Panc1 (cell line): ENCODE measurements at places on chromosomes 16 and 17. TPM values are rescaled to one million over a fixed set of nuclear protein-coding genes. Genes with fewer than 3 reads are reported as not detected.

The KIFC3 gene
- 51.5 TPM for total RNA-seq

GRCh38 chr16:50265260-50265659 lies 1.1 kb upstream of the ADCY7 start:
- no peak for DNase-seq
- no peaks in the 10 kb centered on the region for H3K36me3 ChIP-seq
- no peak overlapping the region for H3K4me3 ChIP-seq
- H3K4me1 ChIP-seq, result peaks cover 6% of the 10 kb centered on the region; the same call in 1 of the 2 replicates

The DNAH17 gene
- 0.18 TPM for total RNA-seq

DNA sequence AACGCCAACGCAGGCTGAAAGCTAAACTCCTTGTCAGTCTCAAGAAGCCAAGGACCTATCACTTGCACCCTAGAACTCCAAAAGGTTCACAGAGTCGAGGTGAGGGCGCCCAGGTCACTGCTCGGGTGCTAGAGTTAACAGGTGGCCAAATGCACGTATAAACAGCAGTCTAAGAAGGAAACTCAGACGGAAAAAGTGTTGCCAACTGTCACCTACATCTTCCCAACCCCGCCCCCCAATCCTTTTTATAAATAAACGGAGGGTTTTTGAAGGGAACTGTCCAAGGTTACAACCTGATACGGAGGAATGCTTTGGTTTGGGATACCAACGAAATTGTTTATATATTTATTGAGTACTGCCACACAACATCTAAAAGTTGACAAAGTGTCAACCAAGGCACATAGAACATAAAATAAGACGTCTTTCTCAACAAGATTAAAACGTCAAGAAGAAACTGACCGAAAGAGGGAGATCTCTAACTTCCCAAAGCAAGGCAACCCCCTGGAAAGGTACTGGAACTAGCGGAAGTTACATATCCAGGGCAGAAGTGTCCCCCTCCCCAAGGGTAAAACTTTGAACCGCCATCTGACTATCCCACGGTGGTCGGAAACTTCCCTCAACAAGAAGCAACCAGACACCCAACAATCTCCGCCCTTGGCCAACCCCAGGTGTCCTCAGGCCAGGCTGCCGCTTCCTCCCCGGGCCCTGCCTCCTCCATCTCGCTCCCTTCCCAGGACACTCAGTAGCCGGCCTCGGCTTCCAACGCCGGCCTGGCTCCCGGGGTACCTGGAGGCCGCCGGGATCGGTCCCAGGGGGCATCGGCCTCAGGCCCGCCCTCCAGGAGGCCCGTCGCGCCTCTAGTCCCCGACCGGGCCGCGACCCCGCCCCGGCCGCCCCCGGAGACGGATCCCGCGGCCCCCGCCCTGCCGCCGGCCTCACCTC lies 982 bp downstream of the SPAG9 start:
- peaks cover 7% of the 10 kb centered on the region; the same call in 1 of the 2 replicates for H3K36me3 ChIP-seq
- peak overlapping the region; percentile 84 for H3K4me3 ChIP-seq
- peak overlapping the region; percentile 87 for H3K27ac ChIP-seq
- no peaks in the 10 kb centered on the region for H3K27me3 ChIP-seq
- H3K4me1 ChIP-seq, result peaks cover 27% of the 10 kb centered on the region
- DNase-seq, result no peak

The SLC52A1 gene
- 0.54 TPM for total RNA-seq

DNA sequence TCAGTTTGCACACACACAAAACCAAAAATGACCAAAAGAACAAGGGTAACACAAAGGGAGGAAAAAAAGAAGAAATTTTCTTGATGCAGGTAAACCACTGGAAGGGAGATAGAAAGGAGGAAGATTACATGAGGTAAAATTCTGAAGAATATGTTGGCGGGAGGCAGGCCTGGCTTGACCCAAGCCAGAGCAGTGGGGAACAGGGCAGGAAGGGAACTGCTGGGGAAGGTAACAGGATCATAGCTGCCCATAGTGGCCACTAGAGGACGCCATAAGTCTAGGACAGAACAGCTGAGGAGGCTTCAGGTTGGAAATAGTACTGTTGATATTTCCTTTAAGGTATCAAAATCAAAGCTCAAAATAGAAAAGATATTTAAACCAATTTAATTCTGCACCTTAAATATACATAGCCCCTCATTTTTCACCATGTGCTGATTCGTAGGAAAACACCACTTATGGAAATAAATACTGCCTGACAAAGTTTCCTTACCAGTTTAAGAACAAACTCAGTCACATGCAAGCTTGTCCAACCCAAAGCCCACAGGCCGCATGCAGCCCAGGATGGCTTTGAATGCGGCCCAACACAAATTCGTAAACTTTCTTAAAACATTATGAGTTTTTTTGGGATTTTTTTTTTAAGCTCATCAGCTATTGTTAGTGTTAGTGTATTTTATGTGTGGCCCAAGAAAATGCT lies 15.5 kb downstream of the VPS35 start:
- H3K4me1 ChIP-seq, result no peaks in the 10 kb centered on the region
- peaks cover 21% of the 10 kb centered on the region for H3K36me3 ChIP-seq
- H3K27me3 ChIP-seq, result no peaks in the 10 kb centered on the region
- no peak overlapping the region for H3K27ac ChIP-seq

GRCh38 chr16:53933407-53933806 lies 229.5 kb downstream of the FTO start:
- no peaks in the 10 kb centered on the region for H3K27me3 ChIP-seq
- no peak for DNase-seq
- H3K4me3 ChIP-seq, result no peak overlapping the region
- H3K4me1 ChIP-seq, result no peaks in the 10 kb centered on the region
- no peaks in the 10 kb centered on the region for H3K36me3 ChIP-seq
- H3K27ac ChIP-seq, result no peak overlapping the region

DNA sequence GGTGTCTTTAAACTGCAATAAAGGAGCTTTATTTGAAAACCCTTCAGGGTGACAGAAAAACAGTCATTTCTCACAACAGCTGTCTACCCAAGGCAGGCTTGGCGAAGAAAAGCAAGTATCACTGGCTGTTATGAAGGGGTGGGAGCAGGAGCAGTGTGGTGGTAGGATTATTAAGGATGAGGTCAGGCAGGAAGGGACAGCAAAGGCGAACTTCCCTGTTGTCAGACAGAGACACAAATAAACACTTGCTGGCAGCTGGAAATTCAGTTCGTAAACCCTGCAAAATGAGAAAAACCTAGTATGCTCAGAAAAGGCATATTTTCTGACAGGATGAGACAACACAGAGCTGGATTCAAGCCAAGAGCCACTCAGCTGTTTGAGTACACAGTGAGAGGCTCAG lies 416.3 kb upstream of the CDH5 start:
- DNase-seq, result no peak
- H3K27me3 ChIP-seq, result no peaks in the 10 kb centered on the region
- no peaks in the 10 kb centered on the region for H3K4me1 ChIP-seq
- no peak overlapping the region for H3K4me3 ChIP-seq
- H3K27ac ChIP-seq, result no peak overlapping the region

GRCh38 chr16:68283346-68283745 lies 19.0 kb downstream of the SLC7A6 start:
- no peak overlapping the region for H3K4me3 ChIP-seq
- no peaks in the 10 kb centered on the region for H3K27me3 ChIP-seq
- H3K36me3 ChIP-seq, result no peaks in the 10 kb centered on the region; the same call in 1 of the 2 replicates
- no peak for DNase-seq
- no peaks in the 10 kb centered on the region for H3K4me1 ChIP-seq
- H3K27ac ChIP-seq, result no peak overlapping the region

The TANGO6 gene
- 11.0 TPM for total RNA-seq

DNA sequence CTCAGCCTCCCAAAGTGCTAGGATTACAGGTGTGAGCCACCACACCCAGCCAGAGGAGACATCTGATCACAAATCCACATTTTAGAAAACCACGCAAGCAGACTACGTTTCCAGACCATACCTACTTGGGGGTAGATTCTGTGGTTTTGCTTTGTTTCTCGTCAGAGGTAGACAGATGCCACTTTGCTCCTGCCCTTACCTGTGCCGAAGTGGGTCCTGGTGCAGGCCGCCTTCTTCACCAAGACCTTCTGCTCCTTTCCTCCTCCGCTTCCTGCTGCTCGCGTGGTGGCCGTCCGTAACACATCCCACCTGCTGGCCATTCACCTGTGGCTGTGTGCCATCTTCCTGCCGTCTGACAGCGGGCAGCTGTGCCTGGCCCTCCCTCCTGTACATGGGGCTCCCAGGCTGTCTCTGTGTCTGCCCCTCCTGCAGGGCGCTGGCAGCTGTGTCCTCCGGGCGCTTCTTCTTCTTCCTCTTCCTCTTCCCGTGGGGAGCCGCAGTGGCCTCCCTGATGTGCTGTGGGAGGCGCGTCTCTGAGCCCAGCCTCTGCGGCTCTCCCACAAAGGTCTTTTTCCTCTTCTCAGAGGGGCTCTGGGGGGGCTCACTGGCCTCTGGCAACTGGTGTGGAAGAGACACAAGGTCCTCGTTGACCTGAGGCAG lies 21.2 kb upstream of the CYTH1 start:
- H3K4me1 ChIP-seq, result no peaks in the 10 kb centered on the region
- no peaks in the 10 kb centered on the region for H3K27me3 ChIP-seq
- DNase-seq, result no peak
- H3K36me3 ChIP-seq, result 0 out of 2 replicates have a peak, but pooled peaks cover 11% of the 10 kb centered on the region

DNA sequence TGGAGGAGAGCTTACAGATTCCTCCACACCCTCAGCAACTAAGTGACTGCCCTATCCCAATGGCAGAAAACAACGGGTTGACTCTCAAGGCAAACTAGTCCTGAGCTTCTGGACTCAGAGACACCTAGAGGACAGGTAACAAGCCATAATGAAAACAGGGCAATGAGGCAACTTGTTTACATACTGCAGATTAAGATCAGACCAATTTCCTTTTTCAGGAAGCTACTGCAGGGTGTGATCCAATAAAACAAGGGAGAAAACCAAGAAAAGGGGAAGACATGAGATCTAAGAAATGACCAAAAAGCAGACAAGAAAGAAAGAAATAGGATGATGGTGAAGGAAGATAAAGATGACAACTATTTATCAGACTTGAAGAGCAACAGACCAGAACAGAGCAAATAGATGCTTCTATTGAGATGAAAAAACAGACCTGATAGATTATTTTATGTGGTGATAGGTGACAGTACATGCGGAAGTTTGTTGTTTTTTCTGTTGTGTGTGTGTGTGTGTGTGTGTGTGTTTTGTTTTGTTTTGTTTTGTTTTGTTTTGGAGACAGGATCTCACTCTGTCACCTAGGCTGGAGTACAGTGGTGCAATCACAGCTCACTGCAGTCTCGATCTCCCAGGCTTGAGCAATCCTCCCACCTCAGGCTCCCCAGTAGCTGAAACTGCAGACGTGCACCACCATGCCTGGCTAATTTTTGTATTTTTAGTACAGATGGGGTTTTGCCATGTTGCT lies 120.7 kb downstream of the GAS7 start:
- DNase-seq, result no peak
- no peak overlapping the region for H3K4me3 ChIP-seq
- no peaks in the 10 kb centered on the region for H3K27me3 ChIP-seq
- H3K36me3 ChIP-seq, result no peaks in the 10 kb centered on the region
- no peak overlapping the region for H3K27ac ChIP-seq

DNA sequence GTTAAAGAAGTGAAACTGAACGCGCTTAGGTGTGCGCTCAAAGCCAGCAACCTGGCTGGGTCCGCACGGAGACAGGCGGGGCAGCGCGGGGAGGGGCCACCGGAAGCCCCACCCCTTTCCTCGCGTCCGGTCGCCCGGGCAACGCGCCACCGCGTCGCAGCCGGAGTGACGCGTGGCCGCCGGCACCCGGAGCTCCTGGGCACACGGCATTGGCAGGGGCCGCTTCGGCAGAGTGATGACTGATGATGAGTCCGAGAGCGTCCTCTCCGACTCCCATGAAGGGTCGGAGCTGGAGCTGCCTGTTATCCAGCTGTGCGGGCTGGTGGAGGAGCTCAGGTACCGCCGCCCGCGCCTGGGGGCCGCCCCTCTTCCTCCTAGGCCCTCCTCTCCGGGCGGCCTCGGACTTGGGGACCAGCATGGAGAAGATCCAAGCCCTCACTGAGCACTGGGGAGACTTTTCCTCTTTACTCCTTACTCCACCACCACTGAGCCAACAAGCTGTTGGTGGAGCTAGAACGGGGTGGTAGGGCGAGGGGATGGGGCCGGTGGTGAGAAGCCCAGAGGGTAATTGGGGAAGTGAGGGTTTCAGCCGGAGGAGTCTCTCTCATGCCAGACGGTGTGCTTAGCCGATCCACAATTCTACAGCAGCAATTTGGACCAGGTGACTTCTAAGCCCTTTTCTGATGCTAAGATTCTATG lies 44.9 kb downstream of the PRSS54 start:
- no peaks in the 10 kb centered on the region for H3K4me1 ChIP-seq
- H3K4me3 ChIP-seq, result peak overlapping the region; percentile 87
- H3K27ac ChIP-seq, result peak overlapping the region; percentile 35
- no peaks in the 10 kb centered on the region; the same call in 1 of the 2 replicates for H3K36me3 ChIP-seq

DNA sequence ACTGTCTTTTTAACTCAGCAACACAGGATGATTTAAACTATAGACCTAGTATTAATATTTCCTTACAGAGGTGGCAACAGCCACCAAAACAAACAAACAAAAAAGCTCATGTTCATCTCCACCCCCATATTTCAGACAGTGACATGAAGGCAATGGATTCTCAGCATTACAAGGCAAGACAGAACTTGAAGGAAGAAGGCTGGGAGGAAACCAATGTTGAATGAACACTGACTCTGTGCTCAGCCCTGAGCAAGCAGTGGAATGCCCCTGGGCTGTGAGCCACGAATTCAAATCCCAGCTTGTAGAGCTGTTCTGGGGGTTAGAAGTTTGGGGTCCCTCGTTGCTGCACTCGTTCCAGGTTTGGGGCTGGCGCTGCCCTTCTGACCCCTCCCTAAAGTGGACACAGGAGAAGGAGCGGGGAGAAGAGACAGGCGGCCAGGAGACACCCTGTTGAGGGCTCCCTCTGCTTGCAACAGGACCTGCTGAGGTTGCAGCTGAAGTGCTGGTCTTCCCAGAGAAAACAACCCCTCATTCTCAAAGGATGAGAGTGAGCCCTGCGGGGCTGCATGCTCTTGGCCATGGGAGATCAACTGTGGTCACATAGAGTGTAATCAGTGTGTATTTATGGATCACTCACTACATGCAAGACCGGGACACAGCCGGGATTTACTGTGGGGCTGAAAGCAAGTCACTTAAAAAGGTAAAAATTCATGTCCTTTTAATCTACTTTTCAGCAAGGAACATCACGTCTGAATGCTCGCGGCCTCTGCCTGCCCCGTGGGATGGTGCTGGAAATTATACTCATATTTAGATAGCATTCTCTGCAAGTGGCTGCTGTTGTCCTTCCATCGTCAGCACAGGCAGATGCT lies 34.3 kb downstream of the MYH3 start:
- H3K4me1 ChIP-seq, result no peaks in the 10 kb centered on the region
- no peak overlapping the region for H3K27ac ChIP-seq
- no peak for DNase-seq
- H3K36me3 ChIP-seq, result no peaks in the 10 kb centered on the region

GRCh38 chr17:73506470-73507435 lies 137.5 kb downstream of the SDK2 start:
- H3K4me1 ChIP-seq, result no peaks in the 10 kb centered on the region
- DNase-seq, result no peak
- H3K36me3 ChIP-seq, result no peaks in the 10 kb centered on the region
- H3K27me3 ChIP-seq, result peaks cover 20% of the 10 kb centered on the region
- no peak overlapping the region for H3K27ac ChIP-seq

DNA sequence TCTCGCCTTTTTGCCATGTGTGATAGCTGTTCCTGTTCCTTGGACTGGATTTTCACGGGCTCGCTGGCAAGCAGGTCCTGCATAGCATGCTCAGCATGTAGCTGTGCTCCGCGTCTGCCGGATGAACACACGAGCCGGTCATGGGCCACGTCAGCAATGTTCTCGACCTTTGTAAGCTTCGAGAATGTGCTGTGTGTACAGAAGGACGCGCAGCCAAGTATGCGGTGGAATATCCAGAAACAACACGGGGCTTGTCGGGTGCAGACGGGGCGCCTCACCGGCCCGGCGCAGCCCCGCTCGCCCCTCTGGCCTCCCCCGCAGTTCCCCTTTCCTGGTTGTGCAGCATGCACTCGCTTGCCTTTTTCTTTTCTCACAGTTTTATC lies 42.2 kb downstream of the RPTOR start:
- no peaks in the 10 kb centered on the region for H3K27me3 ChIP-seq
- H3K4me1 ChIP-seq, result no peaks in the 10 kb centered on the region
- no peak for DNase-seq
- no peaks in the 10 kb centered on the region for H3K36me3 ChIP-seq
- no peak overlapping the region for H3K4me3 ChIP-seq
- H3K27ac ChIP-seq, result no peak overlapping the region
